Ovary (tissue), 10 donors: ENCODE measurements at places on chromosomes 13 and 19. TPM values are rescaled to one million over a fixed set of nuclear protein-coding genes. Genes with fewer than 3 reads are reported as not detected.

- peak; percentile 58 for DNase-seq
Observed at GRCh38 chr19:31274251-31275067, 74.8 kb downstream of the TSHZ3 start.

The ZMYM5 gene
- 14.7 TPM for total RNA-seq

- DNase-seq = no peak
Observed at GRCh38 chr13:38121267-38121666, 228.4 kb upstream of the UFM1 start.

GRCh38 chr19:29662604-29663404, 2.5 kb upstream of the PLEKHF1 start:
- DNase-seq = peak; percentile 82

The PSG4 gene
- total RNA-seq = not detected

DNA sequence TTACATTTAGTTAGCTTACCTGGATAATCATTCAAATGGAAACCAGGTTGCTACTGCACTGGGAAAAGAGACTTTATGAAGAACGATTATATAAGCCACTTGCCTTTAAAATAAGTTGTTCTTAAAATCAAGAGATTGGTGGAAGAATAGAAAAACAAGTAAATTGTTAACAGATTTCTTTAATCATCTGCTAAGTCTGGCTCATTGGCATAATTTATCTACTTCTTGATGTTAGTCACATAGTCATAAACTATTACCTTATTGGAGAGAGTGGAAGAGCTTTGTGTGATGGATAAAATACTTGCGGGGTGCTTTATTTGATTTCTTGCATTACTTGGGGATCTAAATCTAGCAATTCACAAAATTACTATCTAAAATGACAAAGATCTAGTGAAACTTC, 6.8 kb downstream of the LSM14A start:
- DNase-seq = no peak

- DNase-seq = no peak
Observed at GRCh38 chr13:42259515-42259914, 12.4 kb upstream of the AKAP11 start.

The LILRB1 gene
- 2.9 TPM for total RNA-seq

DNA sequence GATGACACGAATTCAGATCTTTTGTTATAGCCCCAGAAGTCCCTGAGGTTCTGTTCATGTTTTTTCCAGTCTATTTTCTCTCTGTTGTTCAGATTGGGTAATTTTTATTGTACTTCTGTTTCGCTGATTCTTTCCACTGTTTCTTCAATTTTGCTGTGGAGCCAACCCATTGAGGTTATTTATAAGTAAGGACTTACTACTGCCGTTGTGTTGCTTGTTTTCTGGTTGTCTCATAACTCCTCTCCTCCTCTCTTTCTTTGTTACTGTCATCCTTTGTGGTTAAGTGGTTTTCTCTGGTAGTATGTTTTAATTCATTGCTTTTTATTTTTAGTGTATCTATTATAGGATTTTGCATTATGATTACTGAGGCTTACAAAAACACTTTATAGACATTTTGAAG, 48.7 kb upstream of the GAS6 start:
- DNase-seq = no peak

The ZNF791 gene
- total RNA-seq = 38.3 TPM

The ZNF285 gene
- 6.8 TPM for total RNA-seq

The POGLUT2 gene
- total RNA-seq = 6.1 TPM

The ZNF543 gene
- 12.9 TPM for total RNA-seq

- DNase-seq = no peak
Observed at GRCh38 chr19:41641879-41642485, 15.1 kb upstream of the CEACAM4 start.

DNA sequence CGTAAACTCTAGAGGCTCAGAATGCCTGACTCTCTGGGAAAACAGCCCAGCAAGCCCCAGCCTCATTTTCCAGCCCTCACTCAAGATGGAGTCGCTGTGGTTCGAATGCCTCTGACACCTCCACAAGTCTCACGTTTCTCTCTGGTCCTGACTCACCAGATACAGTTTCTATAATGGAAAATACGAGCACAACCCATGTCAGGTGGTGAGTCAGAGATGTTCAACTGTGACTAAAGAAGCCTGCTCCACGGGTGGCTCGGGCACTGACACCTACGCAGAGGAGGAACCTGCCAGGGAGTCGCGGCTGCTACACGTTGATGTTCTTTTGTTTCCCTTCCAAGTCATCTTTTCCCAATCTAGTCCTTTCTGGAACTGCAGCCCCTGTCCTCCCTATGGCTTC, 87.1 kb upstream of the STK24 start:
- DNase-seq = no peak

The OR7A17 gene
- not detected for total RNA-seq

- no peak for DNase-seq
Observed at GRCh38 chr19:45125975-45126493, 33.1 kb downstream of the PPP1R37 start.

GRCh38 chr13:34671137-34671536, 270.9 kb upstream of the NBEA start:
- no peak for DNase-seq

- no peak for DNase-seq
Observed at GRCh38 chr13:92951273-92951890, 275.2 kb upstream of the GPC6 start.

DNA sequence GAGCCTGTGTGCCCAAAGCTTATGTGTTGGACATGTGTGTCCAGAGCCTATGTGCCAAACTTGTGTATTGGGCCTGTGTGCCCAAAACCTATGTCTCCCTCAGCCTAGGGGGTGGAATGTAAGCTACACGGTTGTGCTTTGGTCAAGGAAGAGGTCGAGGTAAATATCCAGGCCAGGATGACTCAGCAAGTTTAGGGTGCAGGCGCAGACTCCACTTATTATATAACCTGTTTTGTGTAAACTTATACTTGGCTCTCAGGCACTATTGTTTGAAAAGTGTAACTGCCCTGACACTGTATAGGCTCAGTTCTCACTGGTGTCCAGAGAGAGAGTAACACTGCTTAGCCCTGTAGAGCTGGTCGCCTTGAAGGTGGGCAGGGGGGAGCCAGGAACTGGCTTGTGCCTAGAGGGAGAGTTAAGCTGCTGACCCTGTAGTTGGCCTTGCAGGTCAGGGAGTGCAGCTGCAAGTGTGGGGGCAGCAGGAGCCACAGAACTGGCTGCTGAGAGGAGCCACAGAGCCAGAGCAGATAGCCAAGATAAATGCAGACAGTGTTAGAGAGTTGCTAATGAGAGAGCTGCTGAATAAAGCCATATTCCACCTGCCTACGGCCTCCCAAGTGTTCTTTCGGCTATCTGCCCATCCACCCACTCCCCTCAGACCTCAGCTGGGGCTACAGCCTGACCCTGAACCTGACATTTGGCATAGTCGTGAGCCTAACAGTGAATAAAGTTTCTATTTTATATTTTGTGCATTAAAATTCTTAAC, 517.2 kb upstream of the SLITRK1 start:
- DNase-seq = no peak

DNA sequence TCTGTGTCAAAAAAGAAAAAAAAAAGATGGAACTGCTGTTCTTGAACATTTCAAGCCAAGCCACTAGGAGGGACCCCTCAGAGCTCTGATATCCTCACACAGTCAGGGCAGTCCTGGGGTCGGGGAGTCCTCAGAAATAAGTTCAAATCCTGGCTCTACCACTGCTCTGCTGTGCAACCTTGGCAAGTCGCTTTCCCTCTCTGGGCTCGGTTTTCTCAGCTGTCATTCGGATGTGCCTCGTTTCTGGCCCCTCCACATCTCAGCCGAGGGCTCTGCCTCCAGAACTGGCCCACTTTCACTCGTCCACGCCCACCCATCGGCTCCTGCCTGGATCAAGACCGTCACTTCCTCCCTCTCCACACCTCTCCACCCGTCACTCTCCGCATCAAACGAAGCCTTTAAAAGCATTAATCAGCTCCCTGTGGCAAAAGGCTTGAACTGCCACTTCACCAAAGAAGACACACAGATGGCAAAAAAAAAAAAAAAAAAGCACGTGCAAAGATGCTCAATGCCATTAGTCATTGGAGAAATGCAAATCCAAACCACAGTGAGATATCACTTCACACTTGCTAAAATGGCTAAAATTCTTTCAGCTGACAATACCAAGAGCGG, 7.4 kb upstream of the ZNRF4 start:
- no peak for DNase-seq

The ZNF45 gene
- total RNA-seq = 15.1 TPM

DNA sequence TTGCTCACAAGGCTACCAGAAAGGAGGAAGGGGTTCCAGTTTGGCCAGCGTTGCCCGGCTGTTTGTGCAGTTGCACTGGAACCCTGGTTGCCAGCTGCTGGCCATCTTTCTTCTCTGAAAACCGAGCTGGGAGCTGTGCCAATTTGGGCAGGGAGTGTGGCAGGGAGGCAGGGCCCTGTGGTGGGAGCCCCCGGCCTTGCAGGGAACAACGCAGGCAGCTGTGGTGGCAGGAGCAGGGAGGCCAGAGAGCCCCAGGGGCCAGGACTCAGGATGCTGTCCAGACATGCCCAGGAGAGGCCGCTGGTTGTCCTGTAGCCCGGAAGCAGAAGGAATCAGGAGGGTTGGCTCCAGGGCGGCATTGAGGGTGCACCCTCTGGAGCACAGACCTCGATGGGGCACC, 4.8 kb downstream of the KMT5C start:
- DNase-seq = no peak

GRCh38 chr19:14102102-14102696, 11.6 kb upstream of the SAMD1 start:
- no peak for DNase-seq

GRCh38 chr19:45764945-45765701, 3.9 kb downstream of the SIX5 start:
- DNase-seq = peak; percentile 56

DNA sequence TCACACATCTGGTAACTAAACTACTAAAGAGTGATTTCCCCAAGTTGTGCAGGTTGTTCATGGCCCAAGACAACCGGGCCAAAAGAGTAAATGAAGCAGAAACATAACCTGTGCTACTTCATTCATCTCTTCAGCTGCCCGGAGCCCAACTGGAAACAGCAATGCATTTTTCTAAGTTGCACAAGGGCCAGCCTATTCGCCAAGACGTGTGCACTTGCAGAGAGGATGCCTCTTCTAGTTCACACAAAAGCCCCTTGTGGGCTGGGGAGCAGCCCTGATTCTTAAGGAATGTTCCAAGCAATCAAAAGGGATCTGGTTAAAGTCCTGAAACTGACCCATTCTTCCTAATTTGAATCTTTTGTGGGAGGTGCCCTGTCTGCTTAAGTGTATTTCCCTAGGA, 275.8 kb downstream of the SHISA2 start:
- no peak for DNase-seq

DNA sequence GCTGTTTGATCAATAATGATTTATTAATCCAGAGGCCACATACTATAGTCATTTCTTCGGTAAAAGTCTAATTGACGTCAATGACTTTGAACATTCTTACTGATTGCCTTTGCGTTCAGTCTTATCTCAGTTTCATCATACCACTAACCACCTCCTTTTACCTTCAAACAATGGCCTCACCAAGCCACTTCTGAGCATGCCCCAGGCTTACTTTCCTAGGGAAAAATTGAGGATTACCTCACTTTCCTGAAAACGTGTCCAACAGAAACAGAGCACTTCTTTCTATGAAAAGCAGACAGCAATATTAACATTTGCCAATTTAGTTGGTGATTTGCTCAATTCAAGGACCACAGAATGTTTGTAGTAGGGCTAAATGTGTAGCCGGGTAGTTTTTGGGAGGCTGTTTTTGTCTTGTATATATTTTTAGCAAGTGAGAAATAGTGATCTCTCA, 157.6 kb downstream of the KLF5 start:
- no peak for DNase-seq

DNA sequence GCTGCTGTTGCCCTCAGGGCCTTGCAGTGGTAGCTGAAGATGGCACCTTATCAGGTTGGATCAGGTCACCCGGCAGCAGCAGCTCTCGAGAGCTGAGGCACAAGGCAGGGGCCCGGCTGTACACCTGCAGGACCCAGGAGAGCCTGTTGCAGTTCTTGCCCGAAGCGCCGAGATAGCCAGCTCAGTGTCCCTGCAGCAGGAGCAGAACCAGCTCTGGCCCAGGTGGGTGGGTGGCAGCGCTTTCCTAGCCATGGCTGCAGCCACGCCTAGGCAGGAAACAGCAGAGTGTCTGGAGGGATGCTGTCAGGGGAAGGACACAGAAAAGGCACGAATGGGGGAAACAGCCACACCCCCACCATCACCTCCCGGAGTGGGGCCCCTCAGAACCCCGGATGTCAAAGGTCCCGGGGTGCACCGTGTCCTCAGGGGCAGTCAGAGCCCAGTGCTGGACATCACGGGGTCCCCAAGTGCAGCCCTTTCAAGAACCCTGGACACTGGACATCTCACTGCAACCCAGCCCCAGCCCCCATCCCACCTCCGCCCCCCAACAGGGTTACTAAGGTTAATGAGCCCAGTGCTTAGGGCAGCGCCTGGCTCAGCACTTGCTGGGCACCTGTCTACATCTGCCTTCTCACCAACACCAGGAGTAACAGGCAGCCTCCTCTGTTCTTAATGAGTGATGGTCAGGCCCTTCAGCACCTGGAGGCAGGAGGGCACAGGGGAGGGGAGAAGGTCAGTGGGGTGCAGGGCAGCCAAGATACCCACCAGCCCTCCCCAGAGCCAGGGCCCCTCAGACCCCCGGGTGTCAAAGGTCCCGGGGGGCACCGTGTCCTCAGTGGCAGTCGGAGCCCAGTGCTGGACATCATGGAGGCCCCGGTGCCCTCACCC, 8.7 kb downstream of the ACP4 start:
- no peak for DNase-seq

GRCh38 chr13:95541911-95542474, 10.5 kb upstream of the CLDN10 start:
- no peak for DNase-seq

The MEF2B gene
- 1.7 TPM for total RNA-seq

- DNase-seq = peak; percentile 61
Observed at GRCh38 chr19:31316201-31316951, 32.9 kb downstream of the TSHZ3 start.

DNA sequence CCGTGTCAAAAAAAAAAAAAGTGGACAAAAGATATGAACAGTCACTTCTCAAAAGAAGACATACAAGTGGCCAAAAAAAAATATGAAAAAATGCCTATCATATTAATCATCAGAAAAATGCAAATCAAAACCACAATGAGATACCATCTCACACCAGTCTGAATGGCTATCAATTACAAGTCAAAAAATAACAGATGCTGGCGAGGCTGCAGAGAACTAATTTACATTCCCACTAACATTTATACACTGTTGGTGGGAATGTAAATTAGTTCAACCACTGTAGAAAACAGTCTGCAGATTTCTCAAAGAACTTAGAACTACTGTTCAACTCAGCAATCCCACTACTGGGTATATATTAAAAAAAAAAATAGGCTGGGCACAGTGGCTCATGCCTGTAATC, 26.5 kb upstream of the FOXO1 start:
- DNase-seq = no peak

- DNase-seq = no peak
Observed at GRCh38 chr13:23776698-23777574, 112.3 kb downstream of the MIPEP start.

- DNase-seq = no peak
Observed at GRCh38 chr19:29630655-29631054, 24.6 kb downstream of the POP4 start.

The LRFN3 gene
- 23.6 TPM for total RNA-seq

DNA sequence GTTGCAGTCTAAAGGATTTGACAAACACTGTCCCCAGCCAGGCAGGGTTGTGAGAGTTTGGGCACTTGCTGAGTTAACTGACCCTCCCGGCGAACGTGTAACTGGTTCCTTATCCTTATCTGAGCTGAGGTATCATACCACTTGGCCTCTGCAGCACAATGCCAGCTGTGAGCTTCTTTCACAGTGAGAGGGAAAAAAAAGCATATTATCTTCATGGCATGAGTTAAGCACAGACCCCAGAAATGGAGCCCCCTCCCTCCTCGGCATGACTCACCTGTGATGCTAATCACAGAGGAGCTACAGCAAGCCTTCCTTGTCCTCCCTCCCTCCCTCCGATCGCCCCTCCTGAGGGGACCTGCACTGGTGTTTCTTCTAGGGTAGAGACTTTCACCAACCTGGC, 60.5 kb downstream of the EFNB2 start:
- no peak for DNase-seq

The ZNF554 gene
- 10.5 TPM for total RNA-seq
